ENCODE measurements at places on chromosomes 11 and 22. TPM values are rescaled to one million over a fixed set of nuclear protein-coding genes. Genes with fewer than 3 reads are reported as not detected.
A peak's percentile ranks its signal among the peaks of the same experiment; 100 is the strongest.

RBM4 gene
- total RNA-seq, result 79.0 TPM

SLC15A3 gene
- total RNA-seq, result 2.2 TPM

NDUFS3 gene
- total RNA-seq, result 52.5 TPM

MYEOV gene
- total RNA-seq, result 0.63 TPM

ADORA2A gene
- 0.54 TPM for total RNA-seq

DAGLA gene
- 2.3 TPM for total RNA-seq

ROBO4 gene
- total RNA-seq, result 1.3 TPM

RCOR2 gene
- 1.8 TPM for total RNA-seq

SNX19 gene
- total RNA-seq, result 96.4 TPM

MMP11 gene
- total RNA-seq, result 18.2 TPM

TUBA8 gene
- total RNA-seq, result 0.32 TPM

VPS37C gene
- total RNA-seq, result 18.7 TPM

SCT gene
- total RNA-seq, result not detected

FBLN1 gene
- 137 TPM for total RNA-seq

- peak; percentile 54 for DNase-seq
Observed at GRCh38 chr11:27496461-27496860, 10.1 kb downstream of the LIN7C start.

- peak; percentile 74 for DNase-seq
Observed at GRCh38 chr11:13338019-13338426, 60.4 kb downstream of the BMAL1 start.

DNA sequence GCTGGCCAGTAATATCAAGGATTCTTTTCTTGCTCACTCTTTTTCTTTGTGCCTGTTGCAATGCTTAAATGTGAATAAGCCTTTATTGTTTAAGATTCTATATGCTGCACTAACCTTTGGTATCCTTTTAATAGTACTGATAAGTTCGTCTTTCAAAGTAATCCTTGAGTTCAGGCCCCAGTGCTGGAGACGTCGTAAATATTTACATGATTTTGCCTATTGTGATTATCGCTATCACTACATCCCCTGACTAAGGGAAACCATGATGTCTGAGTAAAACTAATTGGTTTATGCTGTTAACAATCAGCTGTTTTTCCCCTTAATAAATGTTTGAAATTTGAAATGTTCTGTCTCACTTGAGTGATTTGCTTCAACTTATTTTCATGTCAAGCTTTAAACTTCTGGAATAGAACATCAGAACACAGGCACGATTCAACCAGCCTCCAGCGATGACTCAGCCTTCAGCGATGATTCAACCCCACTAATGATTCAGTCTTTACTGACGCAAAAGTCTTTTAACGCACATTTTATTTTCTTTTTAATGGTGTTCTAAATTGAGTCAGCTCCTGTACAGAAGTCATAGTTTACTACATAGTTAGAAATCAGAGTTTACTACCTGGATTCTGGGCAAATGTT lies 3.9 kb downstream of the HTATIP2 start:
- DNase-seq, result peak; percentile 93

DNA sequence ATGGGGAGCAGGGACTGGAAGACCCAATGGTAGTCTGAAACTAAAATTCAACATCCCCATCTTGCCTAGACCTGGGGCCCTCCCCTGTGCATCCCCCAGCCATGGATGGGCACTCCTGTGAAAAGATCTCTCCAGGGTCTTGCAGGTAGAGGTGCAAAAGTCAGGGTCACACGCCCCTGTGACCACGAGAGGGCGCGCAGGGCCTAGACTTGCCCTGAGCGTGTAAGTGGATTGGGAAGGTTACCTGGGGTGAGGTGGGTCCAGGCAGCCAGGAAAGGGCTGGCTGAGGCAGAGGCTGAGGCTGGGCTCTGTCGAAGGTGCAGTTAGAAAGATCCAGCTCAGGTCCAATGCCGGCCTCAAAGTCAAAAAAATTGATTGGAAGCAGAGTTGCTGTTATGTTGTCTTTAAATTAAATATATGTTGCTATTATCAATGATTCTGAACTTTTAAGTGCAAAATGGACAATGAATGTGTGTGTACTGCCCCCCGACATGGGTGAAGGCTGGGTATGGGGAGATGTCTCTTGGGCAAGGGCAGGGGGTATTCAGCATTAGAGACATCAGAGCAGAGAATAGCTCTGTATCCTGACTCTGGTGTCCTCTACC lies 4.8 kb upstream of the POU2F3 start:
- peak; percentile 56 for DNase-seq

DNA sequence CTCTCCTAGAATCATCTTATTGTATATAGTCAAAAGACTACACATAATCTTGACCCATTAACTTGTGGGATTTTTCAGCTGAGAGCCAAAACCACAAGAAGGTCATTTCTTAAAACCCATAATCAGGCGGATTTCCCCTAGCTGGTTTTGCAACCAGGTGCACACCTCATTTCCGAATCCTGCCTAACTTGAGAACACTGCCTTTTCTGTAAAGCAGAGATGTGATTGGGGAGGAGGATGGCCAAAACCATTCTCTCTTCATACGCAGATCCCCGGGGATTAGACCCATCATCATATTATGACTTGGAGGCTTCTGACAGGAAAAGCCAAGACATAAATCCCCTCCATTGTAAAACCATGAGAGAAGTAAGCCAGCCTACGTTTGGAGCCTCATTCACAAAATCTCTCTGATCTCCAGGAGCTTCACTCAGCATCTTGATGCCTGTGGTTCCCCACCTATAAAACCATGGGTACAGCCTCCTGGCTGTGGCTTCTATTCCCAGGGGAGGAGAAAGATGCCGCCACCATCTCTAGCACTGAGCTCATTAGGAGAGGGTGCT lies 191.3 kb downstream of the KIF18A start:
- DNase-seq, result no peak

DNA sequence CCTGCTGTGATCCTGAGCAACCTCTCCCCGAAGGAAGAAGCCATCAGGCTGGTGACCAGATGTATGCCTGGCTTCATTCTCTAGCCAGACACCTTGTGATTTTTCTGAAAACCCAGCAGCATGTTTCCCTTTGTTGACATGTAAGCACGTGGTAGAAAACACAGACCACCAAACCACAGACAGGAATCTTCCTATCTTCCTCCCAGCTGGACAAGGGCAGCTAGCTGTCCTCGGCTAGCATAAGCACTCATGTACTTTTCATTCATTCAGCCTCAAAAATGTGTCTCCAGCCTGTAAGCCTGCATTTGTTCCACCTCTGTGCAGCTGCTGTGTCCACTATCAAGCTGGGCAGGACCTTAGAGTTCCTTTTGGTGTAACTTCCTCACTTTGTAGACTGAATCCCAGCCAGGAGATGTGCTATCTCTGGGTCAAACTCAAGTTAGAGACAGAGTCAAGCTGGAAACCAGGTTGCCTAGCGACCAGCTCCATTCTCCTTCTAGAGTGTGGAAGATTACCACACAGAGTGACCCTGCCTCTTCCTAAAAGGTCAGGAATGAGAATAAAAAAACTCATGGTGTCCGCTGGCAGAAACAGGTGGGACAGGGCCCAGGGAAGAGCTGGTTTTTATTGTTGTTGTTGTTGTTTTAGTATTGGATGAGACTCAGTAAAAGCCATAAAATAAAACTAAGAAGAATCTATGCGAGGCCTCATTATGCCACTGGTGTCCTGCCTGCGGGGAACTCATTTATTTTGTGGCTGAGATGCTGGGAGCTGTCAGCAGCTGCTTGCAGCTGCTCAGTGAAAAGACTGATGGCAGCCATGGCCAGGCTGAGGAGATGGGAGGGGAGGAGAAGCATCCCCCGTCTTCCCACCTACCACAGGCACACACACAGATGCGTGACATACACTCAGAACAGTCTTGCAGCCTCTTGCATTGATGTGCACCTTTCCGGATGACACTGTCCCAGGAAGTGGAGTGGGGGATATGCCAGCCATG lies 7.4 kb upstream of the CLMP start:
- peak; percentile 56 for DNase-seq

GRCh38 chr11:2572491-2573239 lies 127.1 kb downstream of the KCNQ1OT1 start:
- DNase-seq, result no peak

GRCh38 chr11:102244681-102245409 lies 72.4 kb upstream of the BIRC3 start:
- peak; percentile 95 for DNase-seq

DNA sequence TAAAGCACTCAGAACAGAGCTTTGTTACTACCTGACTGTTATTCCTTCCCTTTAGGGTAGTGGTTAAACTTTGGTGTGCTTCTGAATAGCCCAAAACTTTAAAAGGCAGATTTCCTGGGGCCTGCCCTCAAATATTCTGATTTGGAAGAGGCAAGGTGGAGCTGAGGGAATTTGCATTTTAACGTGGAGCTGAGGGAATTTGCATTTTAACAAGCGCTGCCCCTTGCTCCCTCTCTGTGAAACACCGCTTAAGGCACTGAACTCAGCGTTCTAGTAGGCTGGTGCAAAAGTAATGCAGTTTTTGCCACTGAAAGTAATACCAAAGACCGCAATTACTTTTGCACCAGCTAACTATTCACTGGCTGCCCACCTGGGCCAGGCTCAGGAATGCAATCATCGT lies 35.0 kb downstream of the TPST2 start:
- no peak for DNase-seq

DNA sequence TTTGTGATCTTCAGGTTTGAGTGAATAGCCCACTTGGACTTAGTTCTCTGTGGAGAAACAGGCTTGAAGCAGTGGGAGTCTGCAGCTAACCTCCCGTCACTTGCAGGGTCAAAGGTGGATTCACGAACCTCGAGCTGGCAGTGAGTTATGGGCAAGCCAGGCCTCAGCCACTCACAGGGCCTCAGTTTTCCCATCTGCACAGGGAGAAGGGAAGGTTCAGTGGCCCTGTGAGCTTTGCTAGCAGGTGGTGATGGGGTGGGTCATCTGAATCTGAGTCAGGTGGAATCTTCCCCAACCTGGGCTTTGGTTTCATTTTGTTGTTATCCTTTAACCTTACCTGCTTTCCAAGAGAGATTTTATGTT lies 86.6 kb upstream of the GRIK4 start:
- no peak for DNase-seq

DNA sequence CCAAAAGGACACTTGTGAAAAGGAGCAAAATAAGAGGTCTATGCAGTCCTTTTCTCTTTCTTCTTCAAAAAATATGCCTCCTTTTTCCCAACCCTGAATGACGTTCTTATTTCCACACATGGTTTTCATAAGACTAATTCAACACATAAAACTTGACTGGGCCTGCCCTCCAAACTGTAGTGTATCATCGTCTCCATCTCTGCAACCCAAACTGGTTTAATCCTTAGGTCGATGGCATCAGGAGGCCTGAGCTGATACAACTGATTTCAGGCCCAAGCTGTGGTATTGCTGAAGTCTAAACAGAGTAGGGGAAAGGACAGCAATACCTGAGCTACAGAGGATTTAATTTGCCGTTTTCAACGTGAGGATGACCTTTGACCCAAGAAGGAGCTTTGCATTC lies 130.0 kb upstream of the MTNR1B start:
- no peak for DNase-seq

GRCh38 chr22:40322021-40322420 lies 24.3 kb upstream of the ADSL start:
- DNase-seq, result no peak

DNA sequence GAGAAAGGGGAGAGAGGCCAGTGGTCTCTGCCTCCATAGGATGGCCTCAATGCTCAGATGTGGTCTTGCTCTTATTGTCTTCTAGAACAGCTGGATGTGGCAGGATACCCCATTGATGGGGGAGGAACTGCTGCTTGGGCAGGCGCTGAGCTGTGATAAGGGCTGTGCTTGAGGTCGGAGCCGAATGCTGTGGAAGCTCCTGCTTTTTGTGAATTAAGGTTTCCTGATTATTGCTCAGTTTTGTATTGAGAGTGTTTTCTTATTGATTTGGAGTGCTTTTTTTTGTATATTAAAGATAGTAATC lies 57.2 kb downstream of the CABIN1 start:
- no peak for DNase-seq

DNA sequence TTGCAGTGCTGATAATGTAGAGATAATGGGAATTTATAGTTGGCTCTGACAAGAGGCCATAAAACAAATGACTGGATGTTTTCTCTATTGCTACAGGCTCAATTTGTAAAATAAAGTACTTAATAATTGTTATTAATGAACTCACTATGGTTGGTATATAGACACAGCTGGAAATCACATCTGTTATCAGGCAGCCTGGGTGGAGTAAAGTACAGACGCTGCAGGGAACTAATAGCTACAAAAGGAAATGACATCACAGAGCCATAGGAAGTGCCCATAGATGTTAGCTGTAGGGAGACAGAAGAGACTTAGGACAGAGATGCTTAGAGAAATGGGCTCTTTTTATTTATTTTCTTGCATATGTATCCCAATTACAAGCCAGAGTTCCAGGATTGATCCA lies 81.0 kb upstream of the SNX19 start:
- DNase-seq, result no peak

GRCh38 chr11:88292171-88292843 lies 45.2 kb downstream of the CTSC start:
- peak; percentile 41 for DNase-seq

DNA sequence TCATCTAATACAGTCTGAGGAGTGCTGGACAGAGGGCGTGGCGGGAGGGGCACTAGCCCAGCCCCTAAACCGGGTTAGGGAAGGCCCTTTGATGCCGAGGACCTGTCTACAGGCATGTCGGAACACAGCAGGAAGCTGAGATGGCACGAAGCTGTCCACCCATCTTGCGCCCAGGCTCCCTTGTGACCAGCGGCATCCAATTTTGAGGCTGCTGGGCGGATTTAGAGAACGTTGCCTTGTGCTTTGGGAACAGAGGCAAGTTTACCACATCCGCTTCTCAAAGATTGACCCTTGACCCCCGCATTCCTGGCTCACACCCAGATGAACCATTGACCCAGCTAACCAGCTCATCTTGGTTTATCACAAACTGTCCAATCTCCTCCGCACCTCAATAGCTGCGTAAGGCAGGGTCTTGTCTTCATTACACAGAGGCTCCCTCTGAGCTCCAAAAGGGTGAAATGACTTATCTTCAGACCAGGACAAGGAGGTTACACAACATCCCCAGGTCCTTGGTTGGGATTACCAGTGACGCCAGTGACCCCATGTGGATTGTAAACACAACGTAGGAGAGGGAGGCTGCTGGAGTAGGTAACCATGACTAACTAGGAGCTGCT lies 4.5 kb downstream of the FAM83F start:
- DNase-seq, result peak; percentile 32

GRCh38 chr22:37234736-37235711 lies 9.0 kb downstream of the RAC2 start:
- no peak for DNase-seq

- no peak for DNase-seq
Observed at GRCh38 chr22:31611061-31611760, 50.8 kb downstream of the PISD start.

DNA sequence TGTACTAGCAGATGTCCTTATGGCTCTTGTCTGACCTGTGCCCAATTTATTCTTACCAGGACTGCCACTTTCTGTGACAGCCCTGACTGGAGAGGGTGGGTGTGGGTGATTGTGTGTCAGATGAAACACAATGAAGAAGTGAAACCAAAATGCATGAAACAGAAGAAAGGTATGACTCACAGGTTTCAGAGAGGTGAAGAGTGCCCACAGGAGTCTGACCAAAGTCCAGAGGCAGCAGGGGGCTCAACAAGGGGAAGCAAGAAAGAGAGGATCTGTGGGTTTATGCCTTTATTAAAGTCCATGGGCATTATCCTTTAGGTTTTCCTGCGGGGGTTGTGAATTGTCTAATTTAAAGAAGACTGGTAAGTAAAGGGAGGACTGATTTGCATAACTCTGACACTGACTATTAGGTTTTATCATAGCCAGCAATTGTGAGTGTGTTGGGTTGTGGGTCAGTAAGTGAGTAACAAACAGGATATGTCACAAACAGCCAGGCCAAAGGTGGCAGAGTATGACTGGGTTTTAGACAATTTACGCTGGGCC lies 3.9 kb upstream of the OR4C6 start:
- no peak for DNase-seq

- no peak for DNase-seq
Observed at GRCh38 chr11:70651031-70651430, 252.7 kb downstream of the CTTN start.

- peak; percentile 67 for DNase-seq
Observed at GRCh38 chr11:12137938-12138731, 27.7 kb downstream of the MICAL2 start.

Data from GM23248 (cell line).